ENCODE measurements at places on chromosomes 7 and 10.

GRCh38 chr10:43691485-43691884, 42.8 kb upstream of the ZNF32 start:
- no peak for DNase-seq

GRCh38 chr10:123019941-123020703, 11.3 kb downstream of the ACADSB start:
- no peak for DNase-seq

GRCh38 chr10:13049774-13050420, 48.4 kb upstream of the CCDC3 start:
- peak; percentile 54 for DNase-seq

- no peak for DNase-seq
These were observed 26.0 kb upstream of the THSD7A start for GRCh38 chr7:11858026-11858425.
